CD4-positive, alpha-beta T cell treated with Interleukin-1 beta for 1 hour (primary cell): ENCODE measurements at places on chromosomes 5 and 9.

DNA sequence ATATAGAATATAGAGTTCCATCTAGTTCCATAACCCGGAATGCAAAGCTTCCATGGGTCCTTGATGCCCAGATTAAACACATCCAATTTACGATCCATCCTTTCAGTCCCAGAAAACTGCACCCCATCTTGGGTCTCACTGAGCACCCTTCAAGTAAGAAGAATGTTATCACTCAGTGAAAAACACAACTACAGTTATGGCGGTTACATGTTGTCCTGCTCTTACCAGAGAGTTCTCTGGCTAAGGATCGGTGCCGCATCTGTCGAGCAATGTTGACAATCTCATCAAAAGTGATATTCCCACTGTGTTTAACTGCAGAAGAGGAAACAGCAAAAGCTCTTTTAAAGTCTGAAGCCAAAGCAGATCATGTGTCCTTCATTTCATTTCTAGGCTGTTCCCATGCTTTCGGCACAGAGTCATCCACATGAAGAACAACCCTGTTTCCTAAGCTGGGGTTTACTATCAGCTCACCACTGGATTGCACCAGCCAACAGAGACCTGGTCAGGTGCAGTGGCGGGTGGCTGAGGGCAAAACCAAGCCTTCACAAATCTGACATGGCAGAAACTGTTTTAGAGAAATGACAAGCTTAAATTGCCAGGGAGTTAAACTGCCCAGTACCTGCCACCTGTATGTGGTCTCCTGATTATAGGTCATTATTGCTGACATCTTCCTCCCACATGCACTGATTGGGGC is 2.9 kb downstream of the RPL12 start:
- DNase-seq = no peak

- no peak for DNase-seq
These were observed 81.7 kb upstream of the LMX1B start for GRCh38 chr9:126532019-126532462.

- DNase-seq = no peak
These were observed 27.7 kb downstream of the CAMK4 start for GRCh38 chr5:111251921-111252320.

- DNase-seq = no peak
These were observed 41.4 kb upstream of the RNU6ATAC start for GRCh38 chr9:134205672-134206310.

DNA sequence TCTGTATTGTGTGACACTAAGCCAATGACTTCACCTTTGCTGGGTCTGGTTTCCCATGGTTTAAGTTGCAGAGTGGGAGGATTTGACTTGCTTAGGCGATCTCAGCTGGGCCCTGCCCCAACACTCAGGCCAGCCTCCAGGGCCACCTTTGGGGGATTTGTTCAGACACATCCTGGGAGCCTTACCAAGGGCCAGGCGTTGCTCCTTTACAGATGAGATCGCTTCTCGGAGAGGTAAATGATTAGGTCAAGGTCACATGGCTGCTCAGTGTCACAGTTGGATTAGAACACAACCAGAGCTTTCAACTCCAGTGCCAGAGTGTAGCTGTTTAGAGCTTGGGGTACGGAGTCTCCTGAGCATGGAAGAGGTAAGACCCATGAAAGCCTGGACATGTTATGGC is 57.5 kb downstream of the COL27A1 start:
- DNase-seq = no peak

DNA sequence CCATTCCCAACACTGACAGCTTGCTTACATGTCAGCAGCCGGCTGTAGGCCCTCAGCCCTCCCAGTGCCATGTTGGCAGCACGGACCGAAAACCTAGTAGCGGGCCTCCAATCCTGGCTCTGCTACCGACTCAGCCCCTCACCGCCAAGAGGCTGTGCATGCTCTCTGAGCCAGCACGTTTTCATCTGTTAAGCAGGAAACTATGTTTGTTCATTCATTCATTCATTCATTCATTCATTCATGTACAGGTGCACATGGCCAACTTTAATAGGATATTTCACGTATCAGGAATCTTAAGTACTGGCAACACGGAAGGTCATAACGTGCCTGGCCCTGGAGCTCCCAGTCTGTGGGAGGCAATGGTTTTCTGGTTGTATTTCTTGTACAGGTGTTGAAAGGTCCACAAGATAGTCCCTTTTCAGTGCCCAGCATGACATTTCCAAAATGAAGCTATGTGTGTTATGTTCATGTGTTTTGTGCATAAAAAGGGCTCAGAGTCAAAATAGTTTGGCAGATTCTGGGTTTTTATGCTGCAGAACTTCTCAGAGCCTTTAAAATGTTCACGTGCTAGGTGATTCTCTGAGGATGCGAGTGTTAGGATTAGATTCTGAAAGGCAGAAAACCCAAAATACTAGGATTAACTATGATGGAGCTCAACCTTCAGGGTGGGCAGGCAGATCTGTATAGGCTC is 17.7 kb downstream of the SUSD3 start:
- DNase-seq = no peak

GRCh38 chr5:11941566-11941965 is 37.3 kb upstream of the CTNND2 start:
- DNase-seq = no peak
